ENCODE measurements at places on chromosomes 1 and 21.

GRCh38 chr1:216742625-216743024 lies 19.4 kb upstream of the ESRRG start:
- no peak for DNase-seq

DNA sequence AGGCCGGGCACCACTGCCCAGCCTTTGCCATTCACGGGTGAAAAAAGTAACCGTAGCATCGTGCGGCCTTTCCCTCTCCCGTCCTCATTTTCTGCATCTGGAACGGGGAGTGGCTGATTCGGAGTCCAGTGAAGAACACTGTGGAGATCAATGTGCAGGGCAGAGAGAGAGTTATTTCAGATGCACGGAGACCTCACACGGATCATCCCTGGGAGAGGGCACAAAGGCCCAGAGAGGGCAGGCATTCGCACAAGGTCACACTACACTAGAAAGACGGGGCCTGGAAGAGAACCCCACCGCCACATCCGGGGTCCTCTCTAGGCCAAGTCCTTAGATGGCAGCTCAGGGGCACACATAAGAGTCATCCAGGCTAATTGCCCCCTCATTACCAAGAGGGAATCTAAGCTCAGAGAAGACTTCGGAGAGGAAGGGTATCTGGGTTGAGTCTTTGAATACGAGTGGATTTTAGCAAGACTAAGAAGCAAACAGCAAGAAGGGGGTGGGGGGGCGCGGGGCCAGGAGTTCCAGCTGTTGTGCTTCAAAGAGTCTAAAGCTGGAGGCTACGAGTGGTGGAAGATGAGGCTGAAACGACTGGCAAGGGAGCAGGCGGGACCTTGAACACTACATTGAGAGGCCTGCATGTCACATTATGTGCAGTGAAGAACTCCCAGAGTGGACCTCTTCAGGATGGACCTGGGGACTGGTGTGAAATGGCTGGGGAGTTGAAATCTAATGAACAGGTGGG lies 857 bp downstream of the GPX7 start:
- DNase-seq: no peak

GRCh38 chr1:25022361-25023189 lies 92.5 kb upstream of the RUNX3 start:
- peak; percentile 96 for DNase-seq

DNA sequence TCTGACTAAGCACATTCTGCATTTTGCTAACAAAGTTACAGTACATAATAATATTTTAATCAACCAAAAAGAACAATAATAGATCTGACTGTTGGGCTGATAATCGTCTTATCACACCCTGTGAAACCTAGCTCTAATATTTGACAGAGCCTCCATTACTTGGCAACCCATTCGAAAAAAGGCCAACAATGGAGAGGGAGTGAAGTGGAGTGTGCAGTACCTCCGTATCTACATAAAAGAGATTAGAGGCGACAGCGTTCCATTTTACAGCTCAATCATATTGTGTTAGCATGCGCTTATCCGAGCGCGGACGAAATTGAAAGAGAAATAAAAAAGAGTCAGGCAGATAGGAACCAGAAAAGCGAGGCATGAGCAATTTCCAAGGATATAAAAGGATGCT lies 137.3 kb upstream of the USH2A start:
- DNase-seq: no peak

DNA sequence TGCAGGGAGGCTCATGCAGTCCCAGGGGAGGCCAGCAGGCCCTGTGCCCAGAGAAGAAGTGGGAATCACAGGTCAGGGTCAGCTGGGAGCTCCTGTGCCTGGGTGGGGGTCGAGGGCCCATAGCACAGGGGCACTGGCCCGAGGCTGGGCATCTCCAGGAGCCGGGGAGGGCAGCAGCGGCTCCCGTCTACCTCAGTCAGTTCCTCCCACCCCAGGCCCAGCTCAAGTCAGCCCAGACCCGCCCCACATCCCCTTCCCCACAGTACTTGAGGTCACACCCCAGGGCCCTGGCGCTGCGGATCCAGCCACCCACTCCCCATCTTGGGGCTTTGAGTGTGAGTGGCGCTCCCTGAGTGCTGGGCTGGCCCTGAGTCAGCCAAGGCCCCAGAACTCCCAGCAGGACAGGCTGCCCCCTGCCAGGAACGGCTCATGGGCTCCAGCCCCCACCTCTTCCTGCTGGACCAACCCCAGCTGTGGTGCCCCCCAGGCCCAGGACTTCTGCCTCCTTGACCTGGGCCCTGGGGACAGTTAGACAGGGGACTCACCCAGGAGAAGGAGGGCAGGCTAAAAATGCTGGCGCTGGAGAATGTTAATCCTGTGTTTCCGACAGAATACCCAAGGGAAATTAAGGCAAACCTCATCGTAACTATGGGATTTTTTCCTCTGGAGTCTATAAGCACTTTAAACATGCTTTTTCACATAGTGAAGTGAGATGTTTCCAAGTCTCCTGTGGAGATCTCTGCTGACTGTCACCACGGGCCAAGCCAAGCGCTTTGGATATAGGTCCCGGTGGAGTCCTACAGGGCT lies 68.8 kb upstream of the COL6A1 start:
- no peak for DNase-seq
